Uterus (tissue), 4 donors: ENCODE measurements at places on chromosomes 3 and 15. TPM values are rescaled to one million over a fixed set of nuclear protein-coding genes. Genes with fewer than 3 reads are reported as not detected.

GRCh38 chr15:100094127-100094510 is 247.7 kb downstream of the ADAMTS17 start:
- DNase-seq: no peak

- no peak for DNase-seq
These were observed 80.6 kb downstream of the GTF2E1 start for GRCh38 chr3:120823156-120823555.

DNA sequence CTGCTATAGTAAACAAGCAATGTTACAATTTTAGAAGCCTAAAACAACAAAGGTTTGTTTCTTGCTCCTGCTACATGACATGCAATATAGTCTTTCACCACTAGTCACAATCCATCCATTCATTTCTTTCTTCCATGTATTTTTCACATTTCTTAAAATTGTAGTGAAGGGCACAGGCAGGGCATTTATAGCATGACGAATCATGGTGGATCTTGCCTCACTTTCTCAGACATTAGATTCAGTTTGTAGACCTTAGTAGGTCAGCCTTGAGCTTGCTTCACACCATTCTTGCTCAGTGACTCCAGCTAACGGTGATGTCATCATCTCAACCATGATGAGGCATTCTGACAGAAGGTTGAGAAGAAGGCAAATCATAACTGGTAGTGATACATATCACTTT is 546.8 kb downstream of the TBL1XR1 start:
- no peak for DNase-seq

The HGD gene
- total RNA-seq: 6.4 TPM
